ENCODE measurements at places on chromosomes 6 and 20. TPM values are rescaled to one million over a fixed set of nuclear protein-coding genes. Genes with fewer than 3 reads are reported as not detected.

DNA sequence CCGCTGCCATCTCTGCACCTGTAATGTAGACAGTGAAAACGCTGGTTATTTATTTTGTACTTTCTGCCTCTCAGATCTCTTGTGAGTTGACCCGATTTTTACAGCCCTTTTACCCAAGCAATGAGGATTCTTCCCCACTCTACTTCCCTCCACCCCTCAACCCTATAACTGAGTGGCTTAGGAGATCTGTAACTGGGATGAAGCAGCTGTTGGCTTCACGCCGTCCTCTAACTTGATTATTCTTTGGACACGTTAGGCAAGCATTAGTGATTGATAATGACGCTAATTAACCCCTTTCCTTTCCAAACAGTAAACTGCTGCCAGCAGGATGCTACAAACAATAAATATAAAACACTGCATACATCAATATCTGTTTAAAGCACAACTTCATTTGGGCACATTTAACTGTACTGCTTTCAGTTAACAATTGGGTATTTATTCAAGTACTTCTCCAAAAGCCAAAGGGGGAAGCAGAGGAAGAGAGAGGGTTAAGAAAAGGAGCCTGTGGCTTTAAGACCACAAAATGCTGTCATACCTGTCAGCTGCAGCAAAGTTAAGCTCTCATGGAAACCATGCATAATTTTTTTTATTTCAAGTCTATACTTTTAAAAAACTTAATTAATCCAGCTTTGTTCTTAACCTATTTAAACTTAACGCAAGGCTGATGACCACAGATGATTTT is 21.2 kb downstream of the TFAP2A start:
- DNase-seq = no peak

- DNase-seq = no peak
These were observed 345.1 kb downstream of the KHDRBS2 start for GRCh38 chr6:61940919-61941318.

DNA sequence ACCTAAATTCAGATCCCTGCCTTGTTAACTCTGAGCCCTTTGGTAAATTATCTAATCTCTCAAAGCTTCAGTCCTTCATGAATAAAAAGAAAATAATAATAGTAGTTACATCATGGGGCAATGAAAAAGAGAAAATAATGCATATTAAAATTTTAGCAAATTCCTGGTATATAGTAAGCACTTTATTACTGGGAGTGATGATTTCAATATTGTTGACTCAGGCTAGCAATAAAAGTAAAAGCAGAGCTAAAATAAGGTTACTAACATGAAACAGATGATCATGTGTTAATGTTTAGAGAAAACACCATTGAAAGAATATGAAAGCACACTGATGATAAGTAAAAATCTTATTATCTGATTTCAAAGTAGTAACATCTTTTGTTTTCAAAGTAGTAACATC is 13.6 kb downstream of the GINS1 start:
- no peak for DNase-seq

- DNase-seq = peak; percentile 36
These were observed 19.4 kb upstream of the TUBB2A start for GRCh38 chr6:3176562-3177355.

DNA sequence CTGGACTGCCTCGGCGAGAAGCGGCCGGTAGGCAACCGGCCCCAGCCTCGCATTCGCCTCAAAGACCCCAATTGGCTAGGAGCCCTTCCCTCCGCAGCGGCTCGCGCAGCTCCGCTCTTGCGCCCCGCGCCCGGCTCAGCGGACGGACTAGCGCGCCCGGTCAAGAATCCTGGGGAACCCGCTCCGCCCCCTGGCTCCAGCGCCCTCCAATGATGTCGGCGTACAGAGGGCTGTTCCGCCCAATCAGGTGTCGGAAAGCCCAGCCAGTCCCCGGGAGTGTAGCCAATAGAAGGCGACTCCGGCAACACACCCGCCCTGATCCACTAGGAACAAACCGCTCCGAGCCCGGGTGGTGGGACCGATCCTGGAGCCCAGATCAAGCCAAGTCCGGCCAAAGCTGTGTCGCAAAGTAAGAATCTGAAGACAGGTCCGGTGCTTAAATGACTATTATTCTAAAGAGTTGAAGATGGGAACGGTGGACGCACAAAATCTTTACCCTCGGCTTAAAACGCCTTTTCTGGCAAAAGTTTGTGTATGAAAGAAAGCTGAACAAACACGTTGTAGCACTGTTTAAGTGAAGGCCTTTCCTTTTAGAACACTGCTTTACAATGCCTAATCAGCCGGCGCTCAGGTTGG is 132.2 kb downstream of the OGFRL1 start:
- peak; percentile 40 for DNase-seq

- no peak for DNase-seq
These were observed 89.7 kb upstream of the EMILIN3 start for GRCh38 chr20:41456351-41456750.

- DNase-seq = no peak
These were observed 9.7 kb downstream of the RNF146 start for GRCh38 chr6:127276331-127276730.

DNA sequence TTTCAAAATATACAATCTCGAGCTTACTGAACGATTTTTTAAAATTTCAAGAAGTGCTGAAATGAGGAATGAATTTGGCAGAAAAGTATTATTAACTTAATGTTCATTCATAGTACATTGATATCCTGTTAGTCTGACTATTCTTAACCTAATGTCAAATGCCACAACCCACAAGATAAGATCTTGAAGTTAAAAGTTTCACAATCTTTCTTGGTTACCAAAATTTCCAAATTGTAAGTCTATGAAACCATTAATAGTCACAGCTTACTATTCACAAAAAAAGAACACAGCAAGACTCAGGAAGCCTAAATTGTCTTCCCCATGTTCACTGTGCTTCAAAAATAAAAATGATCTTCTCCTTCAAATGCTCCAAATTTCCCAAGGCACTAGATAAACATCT is 71.3 kb downstream of the HACE1 start:
- no peak for DNase-seq

DNA sequence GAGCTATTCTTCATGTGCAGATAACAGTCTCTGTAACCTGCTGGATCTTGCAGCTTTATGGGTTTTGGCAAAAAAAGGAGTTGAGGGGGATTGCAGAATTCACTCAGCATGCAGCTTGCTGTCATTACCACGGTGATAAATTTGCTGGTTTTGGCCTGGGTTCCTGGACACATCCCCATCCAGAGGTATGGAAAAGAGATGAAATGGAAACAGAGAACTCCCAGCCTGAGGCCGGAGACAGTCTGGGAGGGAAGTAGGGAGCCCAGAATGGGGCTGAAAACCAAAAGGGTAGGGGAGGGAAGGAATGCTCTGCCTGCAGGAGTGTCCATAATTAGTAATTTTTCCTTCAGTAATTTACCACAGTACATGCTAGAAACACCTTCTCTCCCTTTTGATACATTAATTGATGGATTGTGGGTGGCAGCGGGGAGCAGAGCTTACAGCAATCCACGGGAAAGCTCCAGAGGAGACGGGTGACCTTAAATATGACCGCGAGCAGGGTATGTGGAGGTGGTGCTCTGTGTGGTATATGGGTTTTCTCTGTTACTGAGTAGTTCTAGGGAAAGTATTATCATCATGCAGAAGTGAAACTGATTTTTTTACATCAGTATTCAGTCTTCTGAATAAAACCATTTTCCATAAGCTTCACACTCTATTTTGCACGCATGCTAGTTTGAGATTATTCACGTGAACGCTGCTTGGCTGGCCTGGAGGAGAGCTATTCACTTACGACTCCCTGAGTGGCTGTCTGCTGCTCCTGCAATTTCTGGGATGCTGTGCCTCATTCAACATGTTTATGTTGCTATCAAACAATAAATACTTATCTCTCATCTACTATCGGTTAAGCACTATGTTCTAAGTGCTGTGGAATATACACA is 66.3 kb upstream of the KCNK16 start:
- no peak for DNase-seq

DNA sequence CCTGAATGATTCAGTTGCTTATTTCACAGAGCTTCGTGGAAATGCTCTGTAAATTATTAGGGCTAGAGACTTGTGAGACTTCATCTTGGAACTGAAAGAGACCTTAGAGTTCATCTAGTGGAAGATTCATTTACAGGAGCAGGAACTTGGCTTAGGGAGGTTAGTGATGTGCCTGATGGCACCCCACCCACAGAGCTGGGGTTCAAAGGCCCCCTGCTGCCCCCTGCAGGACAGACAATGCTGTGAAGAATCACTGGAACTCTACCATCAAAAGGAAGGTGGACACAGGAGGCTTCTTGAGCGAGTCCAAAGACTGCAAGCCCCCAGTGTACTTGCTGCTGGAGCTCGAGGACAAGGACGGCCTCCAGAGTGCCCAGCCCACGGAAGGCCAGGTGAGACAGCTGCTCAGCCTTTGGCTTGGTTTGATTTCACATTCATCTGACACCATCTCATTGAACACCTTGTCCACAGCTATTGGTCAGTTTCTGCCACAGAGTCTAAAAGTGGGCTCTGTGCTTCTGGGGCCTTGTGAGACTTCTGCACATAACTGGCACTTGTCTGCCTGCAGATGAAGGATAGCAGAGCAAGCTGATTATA is 25.1 kb downstream of the MYBL2 start:
- peak; percentile 50 for DNase-seq

- DNase-seq = peak; percentile 7
These were observed 410 bp downstream of the SYNE1 start for GRCh38 chr6:152636609-152637295.

DNA sequence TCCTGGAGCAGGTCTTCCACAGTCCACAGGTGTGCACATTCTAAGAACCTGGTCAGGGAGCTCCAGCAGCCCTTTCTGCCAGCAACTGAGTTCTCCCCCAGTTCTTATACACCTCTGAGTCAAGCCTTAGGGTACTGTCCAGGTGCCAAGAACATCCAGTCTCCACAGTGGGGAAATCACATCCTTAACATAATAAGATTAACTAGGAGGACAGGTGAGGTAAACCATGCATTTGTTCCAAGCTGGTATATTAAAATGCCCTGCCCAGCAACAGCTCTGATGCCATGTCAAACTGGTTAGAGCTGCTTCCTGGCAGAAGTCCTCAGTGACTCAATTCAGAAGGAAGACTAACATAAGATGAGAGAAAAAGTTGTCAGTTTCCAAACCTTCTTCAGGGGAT is 303.9 kb upstream of the SGK1 start:
- DNase-seq = no peak

DNA sequence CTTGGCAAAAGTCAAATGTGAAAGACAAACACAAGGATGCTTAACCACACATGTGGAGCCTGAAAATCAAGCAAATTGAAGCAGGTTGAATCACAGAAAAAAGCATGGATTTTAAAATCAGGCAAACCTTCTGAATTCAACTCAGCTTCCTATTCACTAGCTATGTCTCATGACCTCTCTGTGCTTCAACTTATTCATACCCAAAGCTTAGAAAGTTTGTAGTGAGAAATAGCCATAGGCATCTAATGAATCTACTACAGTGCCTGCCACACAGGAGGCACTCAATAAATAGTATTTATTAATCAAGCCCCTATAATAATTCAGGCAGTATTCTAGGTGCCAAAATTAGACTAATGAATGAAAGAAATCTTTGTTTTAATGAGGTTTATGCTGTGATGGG is 112.2 kb upstream of the TNFAIP3 start:
- no peak for DNase-seq

DNA sequence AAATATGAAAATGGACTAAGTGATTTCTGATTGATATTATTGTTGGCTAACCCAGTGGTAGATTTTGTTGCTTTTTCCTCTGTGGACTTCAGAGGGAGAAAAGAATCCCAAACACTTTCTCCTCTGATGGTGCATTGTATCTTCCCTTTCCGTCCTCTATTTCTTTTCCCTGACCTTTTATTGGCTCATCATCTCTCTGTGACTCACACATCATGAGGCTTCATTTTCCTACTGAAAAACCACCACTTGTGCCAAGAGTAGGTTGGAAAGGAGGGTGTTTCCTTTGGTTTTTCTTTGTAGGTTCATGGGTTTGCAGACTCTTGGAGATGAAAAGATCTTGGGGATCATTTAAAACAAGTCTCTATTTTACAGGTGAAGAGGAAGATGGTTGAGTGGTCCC is 311.7 kb upstream of the JAG1 start:
- no peak for DNase-seq

GRCh38 chr20:43318755-43319297 is 129.1 kb upstream of the PTPRT start:
- DNase-seq = no peak

GRCh38 chr6:157548635-157549467 is 167.9 kb downstream of the ZDHHC14 start:
- no peak for DNase-seq

DNA sequence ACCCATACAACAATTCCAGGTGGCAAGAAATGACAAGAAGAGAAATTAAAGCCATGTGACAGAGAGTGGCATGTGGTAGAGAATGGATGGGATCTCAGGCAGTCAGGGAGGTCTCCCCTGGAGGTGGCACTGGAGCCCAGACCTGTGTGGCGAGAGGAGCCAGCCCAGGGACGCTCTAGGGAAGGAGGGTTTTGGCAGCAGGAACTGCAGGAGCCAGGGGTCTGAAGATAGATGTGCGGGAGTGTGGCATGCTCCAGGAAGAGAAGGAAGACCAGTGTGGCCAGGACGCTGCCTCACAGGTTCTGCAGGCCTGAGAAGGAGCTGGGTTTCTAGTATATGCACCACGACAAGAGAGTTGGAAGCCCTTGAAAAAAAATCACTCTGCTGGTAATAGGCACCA is 45.1 kb downstream of the SPATA2 start:
- DNase-seq = no peak

- DNase-seq = no peak
These were observed 60.4 kb downstream of the FOXO3 start for GRCh38 chr6:108621117-108621516.

GRCh38 chr6:139239064-139239463 is 52.7 kb downstream of the TXLNB start:
- DNase-seq = no peak

DNA sequence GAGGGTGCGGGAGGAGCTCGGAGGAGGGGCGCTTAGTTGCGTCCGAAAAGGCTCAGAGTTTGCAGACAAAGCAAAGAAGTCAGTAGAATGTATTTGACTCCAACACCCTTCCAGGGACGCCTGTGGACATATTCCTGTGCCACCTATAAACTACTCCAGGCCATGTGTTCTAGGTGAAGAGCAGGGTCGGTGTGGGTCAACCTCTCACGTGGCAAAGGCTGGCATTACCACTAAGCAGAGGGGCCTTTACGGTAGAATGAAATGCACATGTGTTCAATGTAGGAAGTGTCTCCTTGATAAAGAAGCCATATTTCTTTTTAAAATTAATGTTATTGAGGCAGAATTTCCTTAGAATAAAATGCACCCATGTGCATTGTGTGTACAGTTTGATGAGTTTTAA is 15.4 kb downstream of the SIRT5 start:
- DNase-seq = no peak

Gene CST1
- not detected for total RNA-seq

Gene PXDC1
- total RNA-seq = not detected

Gene C20orf202
- total RNA-seq = not detected

Gene FHL5
- total RNA-seq = not detected

Gene SLC16A10
- total RNA-seq = 13.4 TPM

Gene NAA20
- total RNA-seq = 116 TPM

Gene EFCAB8
- 0.56 TPM for total RNA-seq

Gene FBXO9
- total RNA-seq = 55.4 TPM

Gene CYP39A1
- total RNA-seq = not detected

Gene TNNC2
- not detected for total RNA-seq

Gene GATA5
- total RNA-seq = not detected

Gene SLC32A1
- not detected for total RNA-seq

Gene RNASET2
- total RNA-seq = 35.8 TPM

Gene CGA
- total RNA-seq = not detected
